ENCODE measurements at places on chromosomes 7 and 10. TPM values are rescaled to one million over a fixed set of nuclear protein-coding genes. Genes with fewer than 3 reads are reported as not detected.

The RNF133 gene
- not detected for total RNA-seq

The R3HCC1L gene
- 15.9 TPM for total RNA-seq

The GATA3 gene
- 5.9 TPM for total RNA-seq

The MARCHF5 gene
- total RNA-seq: 66.2 TPM

The CYP2E1 gene
- total RNA-seq: 1.1 TPM

The CNPY1 gene
- total RNA-seq: not detected

The PHYHIPL gene
- not detected for total RNA-seq

The CPA1 gene
- 7.6 TPM for total RNA-seq

The TRIL gene
- not detected for total RNA-seq

DNA sequence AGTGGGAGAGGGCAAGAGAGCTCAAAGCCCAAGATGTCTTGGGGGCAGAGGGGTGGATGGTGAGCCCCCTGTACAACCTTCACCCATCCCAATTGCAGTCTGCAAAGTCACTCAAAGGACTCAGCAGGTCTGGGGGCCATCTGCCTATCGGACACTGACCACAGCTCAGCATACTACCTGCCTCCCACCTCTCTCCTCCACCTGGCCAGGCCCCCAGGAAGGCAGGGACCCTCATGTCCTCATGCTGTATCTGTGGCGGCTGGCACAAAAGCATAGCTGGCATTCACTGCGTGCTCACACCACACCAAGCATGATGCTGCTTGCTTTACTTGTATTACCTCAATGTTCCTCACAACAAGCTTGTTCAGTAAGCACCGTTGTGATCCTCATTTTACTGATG lies 16.2 kb upstream of the CRHR2 start:
- no peak for DNase-seq

DNA sequence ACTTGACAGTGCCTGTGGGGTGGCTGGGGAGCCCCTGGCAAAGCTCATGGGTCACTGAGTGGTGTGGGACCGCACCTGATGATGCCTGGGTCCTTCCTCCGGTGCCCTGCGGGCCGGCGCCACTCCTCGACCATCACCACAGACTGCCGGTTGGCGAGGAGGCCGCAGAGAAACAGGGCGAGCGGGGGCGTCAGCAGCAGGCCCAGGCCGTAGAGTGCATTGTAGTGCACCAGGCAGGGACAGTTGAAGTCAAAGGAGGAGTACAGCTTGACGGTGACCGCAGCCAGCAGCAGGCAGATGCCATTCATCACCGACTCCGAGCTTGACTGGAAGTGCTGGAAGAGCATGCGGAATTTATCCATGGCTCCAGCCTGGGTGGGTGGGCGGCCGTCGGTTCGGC lies 369 bp downstream of the CALHM3 start:
- DNase-seq: no peak

DNA sequence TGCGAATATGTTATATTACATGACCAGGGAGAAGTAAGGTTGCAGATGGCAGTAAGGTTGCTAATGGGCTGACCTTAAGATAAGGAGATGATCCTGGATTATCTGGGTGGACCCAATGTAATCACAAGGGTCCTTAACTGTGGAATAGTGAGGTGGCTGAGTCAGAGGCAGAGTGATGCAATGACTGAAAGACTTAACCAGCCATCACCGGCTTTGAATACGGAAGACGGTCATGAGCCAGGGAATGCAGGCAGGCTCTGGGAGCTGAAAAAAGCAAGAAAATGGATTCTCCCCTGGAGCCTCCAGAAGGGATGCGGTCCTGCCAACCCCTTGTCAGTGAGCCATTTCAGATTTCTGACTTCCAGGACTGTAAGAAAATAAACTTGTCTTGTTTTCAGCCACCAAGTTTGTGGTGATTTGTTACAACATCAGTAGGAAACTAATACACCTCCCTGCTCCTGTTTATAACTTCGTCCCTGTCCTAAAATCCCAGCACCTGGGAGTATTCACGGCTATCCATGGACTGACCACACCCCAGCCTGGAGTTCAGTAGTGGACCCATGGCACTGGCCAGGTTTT lies 4.6 kb upstream of the C10orf95 start:
- no peak for DNase-seq

DNA sequence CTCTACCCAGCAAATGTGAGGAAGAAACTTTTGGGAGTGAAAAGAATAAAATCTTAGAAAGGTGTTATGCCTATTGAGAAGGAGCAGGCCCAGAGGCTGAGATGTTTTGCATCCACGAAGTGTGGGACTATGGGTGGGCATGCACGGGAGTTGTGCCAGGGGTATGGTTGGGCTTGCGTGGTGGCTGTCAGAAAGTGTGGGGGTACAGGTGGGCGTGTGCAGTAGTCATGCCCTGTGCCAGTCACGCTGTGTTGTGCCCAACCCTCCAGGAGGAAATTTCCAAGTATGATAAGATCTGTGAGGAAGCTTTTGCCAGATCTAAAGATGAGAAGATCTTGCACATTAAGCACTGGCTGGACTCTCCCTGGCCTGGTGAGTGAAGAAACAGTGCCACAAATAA lies 52.9 kb upstream of the ZMIZ2 start:
- DNase-seq: no peak

DNA sequence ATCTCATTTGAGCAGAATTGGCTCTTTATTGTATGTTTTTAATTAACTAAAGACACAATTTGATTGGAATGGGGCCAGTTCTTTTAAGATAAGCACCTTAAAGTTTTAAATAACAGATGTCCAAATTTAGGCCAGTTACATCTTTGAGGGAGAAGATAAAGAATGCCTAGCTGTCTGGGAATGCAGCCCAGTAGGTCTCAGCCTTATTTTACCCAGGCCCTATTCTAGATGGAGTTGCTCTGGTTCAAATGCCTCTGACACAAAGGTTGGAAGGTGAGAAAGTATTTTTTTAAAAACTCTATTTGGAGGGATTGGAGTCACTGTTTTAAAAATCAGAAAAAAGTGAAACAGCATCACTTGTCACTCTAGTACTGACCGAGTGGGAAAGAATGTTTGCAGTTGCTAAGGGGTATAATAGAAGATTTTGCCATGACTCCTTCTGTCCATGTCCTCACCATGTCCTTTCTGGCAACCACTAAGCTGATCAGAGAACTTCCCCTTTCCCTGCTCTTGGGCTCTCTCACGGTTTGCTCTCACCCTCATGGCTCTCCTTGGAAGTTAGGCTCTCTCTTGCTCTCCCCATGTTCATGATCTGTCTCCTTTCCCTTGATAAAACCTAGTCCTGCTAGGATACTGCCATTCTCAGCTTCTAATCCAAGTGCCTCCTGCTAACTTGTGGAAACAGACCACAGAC lies 238.2 kb upstream of the AGK start:
- no peak for DNase-seq

DNA sequence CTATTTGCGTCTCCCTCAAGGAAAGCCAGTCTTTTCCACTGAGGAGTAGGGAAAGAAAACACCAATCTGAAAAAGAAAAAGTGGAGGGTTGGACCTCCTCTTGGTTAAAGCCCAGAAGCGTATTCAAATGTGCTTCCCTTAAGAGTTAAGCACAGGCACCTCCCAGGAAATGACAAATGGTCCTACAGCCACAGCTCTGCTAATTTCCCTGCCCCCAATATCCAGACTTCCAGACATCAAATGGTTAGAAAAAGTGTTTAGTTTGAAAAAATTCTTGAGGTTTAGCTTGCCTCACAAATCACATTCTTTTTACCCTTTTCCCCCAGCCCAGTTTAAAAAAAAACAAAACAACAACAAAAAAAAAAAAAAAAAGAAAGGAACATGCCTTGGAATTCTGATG lies 19.0 kb upstream of the COL1A2 start:
- no peak for DNase-seq

DNA sequence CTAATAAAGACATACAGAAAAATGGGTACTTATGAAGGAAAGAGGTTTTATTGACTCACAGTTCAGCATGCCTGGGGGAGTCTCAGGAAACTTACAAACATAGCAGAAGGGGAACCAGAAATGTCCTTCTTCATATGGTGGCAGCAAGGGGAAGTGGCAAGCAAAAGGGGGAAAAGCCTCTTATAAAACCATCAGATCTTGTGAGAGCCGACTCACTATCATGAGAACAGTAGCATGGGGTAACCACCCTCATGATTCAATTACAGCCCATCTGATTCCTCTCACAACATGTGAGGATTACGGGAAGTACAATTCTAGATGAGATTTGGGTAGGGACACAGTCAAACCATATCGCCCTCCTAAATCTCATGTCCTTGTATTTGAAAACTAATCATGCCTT lies 1305.4 kb upstream of the SORCS1 start:
- no peak for DNase-seq

- DNase-seq: no peak
Observed at GRCh38 chr10:32217216-32217615, 129.7 kb downstream of the EPC1 start.

- no peak for DNase-seq
Observed at GRCh38 chr7:2718296-2718965, 30.4 kb downstream of the AMZ1 start.

DNA sequence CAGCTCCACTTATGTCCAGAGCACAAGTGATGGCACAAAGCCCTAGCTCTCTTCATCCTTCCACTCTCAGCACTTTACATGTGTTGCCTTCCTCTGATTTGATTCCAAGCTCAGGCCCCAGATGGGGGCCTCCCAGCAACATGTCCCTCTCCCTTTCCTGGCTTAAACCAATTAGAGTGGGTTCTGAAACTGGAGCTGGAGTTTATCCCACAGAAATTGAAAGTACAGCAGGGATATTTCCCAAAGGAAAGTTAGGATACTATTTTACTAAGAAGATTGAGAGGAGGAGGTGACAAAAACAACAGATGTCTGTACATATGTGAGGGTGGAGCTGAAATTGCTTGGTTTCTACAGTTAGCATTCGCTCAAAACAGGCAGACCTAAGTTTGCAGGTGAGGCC lies 724.6 kb downstream of the AUTS2 start:
- DNase-seq: no peak
